ENCODE measurements at places on chromosomes 6 and 20. TPM values are rescaled to one million over a fixed set of nuclear protein-coding genes. Genes with fewer than 3 reads are reported as not detected.

Gene CCM2L
- 6.2 TPM for total RNA-seq

Gene OPN5
- not detected for total RNA-seq

Gene FAM162B
- total RNA-seq, result 0.70 TPM

Gene DYNLT1
- total RNA-seq, result 101 TPM

Gene ENPP1
- total RNA-seq, result 2.7 TPM

Gene CLPSL2
- not detected for total RNA-seq

Gene ZSCAN23
- total RNA-seq, result 2.9 TPM

Gene MYLK2
- 0.99 TPM for total RNA-seq

Gene ZC2HC1B
- total RNA-seq, result not detected

Gene COL21A1
- total RNA-seq, result 18.5 TPM

Gene RNF182
- not detected for total RNA-seq

Gene POLR1C
- 17.0 TPM for total RNA-seq

Gene ABHD16B
- total RNA-seq, result not detected

Gene LCA5
- 3.6 TPM for total RNA-seq

Gene ADGRF1
- not detected for total RNA-seq

Gene PACRG
- total RNA-seq, result 9.4 TPM
